Fibroblast of skin of abdomen (primary cell): ENCODE measurements at places on chromosomes 2 and 18.
A peak's percentile ranks its signal among the peaks of the same experiment; 100 is the strongest.

- DNase-seq = no peak
Observed at GRCh38 chr2:111134055-111134454, 13.3 kb downstream of the BCL2L11 start.

DNA sequence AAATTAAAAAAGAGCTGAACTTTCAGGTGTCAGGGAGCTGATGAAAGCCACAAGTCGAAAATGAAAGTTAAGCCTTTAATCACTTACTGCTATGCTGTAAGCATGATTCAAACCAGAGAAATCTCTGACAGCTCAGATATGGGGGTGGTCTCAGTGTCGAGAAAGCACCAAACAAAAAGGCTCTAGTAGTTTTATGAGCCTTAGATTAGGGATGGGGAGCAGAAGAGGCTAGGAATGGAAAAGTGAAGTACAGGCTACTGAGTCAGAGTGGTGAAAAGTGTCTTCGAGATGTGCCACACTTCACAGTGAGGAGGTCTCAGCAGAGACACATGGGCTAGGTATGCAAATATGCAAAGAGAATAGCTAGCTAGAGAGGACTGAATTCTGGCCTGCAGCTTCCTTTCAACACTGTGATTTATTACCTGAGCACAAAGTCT, 482.2 kb downstream of the SPAG16 start:
- peak; percentile 35 for DNase-seq

DNA sequence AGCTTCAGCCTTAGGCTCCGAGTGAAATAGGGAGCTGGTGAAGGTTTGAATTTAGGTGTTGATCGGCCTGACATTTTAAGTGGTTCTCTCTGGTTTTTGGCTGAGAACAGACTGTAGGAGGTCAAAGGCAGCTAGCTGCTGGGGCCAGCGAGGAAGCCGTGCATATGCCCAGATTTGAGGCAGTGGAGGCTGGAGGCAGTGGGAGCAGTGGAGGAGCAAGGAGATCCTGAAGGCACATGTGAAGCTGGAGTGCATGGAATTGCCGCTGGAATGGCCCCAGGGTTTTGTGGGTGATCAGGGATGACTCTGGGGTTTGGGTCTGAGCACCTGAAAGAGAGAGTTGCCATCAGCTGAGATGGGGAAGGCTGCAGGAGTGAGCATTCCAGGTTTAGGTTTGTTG, 25.1 kb downstream of the STEAP3 start:
- no peak for DNase-seq

DNA sequence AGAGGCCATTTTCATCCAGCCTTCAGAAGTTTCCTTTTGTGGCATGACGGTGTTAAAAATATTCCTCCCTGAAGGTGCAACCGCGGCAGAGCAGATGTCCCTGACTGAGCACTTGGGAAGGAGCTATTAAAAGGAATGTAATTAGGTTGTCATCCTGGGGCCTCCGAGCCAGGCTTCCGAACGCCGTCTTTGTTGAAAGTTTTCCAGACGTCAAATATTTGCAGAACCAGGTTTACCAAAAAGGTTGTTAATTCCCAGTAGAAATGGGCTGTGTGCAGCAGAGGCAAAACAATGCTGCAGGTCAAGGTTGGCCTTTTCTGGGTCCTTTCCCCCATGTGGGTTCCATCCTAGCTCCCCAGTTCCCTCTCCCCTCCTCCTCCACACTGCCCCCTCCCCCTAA, 110.0 kb upstream of the STPG4 start:
- DNase-seq = no peak

- DNase-seq = peak; percentile 94
Observed at GRCh38 chr2:38178556-38179419, 102.8 kb upstream of the CYP1B1 start.

- peak; percentile 15 for DNase-seq
Observed at GRCh38 chr2:25000503-25001324, 29.0 kb upstream of the DNAJC27 start.

DNA sequence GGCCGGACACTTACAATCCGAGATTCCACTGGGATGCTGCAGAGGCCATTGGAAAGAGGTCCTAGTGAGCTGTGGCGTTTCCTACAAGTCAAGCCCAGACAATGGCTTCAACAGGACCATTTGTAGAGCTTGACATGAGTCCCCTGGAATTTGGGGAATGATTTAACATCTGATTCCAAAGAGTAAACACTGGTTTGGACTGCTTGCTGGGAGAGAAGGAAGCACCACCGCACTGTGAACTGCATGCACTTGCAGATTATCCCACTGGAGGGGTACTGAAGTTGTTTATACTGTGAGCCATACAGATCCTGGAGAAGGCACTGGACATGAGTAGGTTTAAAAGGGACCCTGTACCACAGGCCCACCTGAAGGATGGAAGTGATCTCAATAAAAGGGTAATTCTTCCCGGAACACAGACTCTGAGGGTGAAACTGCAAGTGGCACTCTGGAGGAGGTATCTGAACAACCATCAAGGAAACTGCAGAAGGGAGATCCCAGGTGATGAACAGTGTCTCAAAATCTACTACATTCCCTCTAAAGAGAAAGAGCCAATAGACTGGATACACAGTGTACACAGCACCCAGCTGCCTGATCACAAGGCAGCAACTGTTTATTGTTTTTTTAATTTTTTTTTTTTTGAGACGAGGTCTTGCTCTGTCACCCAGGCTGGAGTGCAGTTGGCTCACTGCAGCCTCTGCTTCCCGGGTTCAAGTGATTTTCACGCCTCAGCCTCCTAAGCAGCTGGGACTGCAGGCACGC, 4.3 kb upstream of the RAB6C start:
- DNase-seq = no peak

DNA sequence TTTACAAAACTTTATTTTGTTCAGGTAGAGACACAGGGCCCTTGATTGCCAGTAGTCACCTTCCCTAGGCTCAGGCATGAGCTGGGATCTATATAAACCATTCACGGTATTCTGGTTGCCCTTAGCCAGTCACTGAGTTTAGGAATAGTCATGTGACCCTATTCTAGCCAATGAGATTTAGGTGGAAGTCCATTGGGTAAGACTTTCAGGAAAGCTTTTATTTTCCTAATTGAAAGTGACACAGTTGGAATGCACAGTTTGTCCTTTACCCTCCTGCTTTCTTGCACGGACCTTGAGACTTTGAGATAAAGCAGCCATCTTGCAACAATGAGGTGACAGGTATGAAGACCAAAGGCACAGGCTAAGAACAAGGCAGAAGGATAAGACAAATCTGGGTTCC, 21.5 kb downstream of the SLC4A5 start:
- no peak for DNase-seq

DNA sequence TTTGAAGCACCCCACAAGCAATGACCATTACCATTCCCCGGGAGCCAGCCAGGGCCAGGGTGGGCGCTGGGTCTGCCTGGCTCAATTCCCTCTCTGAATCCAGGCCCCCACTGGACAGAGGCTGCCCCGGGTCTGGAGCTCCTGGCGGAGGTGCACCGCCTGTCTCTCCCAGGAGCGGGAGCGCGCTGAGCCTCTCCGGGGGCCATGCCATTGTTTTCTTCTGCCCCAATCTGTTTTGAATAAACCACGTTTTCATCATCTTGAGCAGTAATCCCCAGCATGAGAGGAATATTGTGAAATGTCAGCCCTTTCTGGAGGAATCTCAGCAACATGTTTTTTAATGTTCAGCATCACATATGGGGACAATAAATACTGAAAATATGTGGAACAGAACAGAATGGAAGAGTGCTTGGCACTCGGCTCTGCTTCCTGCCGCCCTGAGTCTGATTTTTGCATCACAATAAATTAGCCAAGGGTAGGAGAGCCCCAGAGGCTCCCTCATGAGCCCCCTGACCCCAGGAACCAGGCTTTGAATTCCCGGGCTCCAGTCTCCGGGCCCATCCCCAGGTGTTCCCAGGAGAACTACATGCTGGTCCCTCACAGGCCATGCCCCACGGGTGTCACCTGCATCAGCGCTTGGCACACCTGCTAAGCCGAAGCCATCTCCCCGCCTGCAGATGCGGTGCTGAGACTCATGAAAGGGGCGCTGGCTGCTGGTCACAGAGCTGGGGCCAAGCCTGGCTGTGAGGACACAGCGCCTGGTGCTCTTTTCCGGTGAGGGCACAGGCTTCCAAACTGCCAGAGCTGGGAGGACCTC, 88.8 kb downstream of the INHBB start:
- DNase-seq = peak; percentile 76

- DNase-seq = no peak
Observed at GRCh38 chr2:241981076-241981700, 111.7 kb downstream of the RTP5 start.

- no peak for DNase-seq
Observed at GRCh38 chr2:56508662-56509061, 324.9 kb downstream of the CCDC85A start.

- DNase-seq = no peak
Observed at GRCh38 chr2:38438883-38439612, 62.0 kb upstream of the ATL2 start.

- no peak for DNase-seq
Observed at GRCh38 chr2:160292225-160292624, 92.2 kb upstream of the ITGB6 start.

DNA sequence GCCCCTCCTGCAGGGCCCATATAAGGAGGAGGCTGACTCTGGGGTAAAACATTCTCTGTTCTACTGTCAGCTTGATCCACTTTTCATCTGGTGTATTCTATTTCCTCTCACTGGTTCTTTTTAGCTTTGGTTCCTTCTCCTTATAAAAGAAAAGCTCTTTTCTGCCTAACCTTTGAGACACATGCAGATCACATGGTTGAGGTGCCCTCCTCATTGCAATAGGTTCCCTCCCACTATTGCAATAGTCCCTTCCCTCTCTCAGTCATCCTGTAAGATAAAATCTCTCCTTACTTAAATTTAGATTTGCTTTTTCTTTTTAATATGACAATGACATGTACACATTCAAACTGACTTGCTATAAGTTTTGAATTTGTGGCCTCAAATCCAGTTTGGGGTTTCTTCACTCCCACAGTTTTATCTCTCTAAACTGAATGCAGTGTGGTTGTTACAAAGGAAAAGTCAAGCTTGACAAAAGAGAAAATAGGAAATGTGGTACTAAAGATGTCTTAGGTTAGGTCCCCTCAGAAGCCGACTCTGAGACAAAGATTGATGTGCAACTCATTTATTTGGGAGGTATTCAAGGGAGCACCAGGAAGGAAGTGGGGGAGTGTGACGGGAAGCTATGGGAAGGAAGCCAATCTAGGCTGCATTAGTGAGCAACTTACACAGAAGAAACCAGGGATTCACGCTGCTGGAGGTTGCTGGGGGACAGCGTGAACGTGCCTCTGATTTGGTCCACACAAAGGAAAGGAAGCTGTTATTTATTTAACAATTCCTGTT, 127.6 kb upstream of the LINC00305 start:
- no peak for DNase-seq

GRCh38 chr2:165068487-165068757, 113.1 kb upstream of the SLC38A11 start:
- DNase-seq = no peak

DNA sequence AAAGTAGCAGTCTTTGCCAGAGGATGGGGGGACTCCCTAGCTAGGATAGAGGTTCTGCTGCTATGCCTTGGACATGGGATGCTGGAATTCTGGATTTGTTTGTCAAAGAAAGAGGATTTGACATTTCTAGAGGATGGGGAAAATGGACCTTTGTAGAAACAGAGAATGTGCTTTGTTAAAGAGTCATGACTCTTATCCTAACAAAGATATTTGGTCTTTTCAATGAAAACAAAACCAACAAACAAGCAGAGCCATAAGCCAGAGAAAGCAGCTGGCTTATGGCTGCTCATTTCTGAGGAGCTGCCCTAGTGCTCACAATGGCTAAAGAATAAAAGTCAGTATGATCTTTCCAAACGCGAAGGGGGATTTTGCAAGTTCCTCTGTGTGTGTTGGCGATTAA, 40.8 kb upstream of the MAPRE2 start:
- no peak for DNase-seq

- DNase-seq = peak; percentile 93
Observed at GRCh38 chr18:45951016-45951714, 16.0 kb downstream of the EPG5 start.

GRCh38 chr2:112494828-112495227, 12.9 kb downstream of the TTL start:
- DNase-seq = no peak

DNA sequence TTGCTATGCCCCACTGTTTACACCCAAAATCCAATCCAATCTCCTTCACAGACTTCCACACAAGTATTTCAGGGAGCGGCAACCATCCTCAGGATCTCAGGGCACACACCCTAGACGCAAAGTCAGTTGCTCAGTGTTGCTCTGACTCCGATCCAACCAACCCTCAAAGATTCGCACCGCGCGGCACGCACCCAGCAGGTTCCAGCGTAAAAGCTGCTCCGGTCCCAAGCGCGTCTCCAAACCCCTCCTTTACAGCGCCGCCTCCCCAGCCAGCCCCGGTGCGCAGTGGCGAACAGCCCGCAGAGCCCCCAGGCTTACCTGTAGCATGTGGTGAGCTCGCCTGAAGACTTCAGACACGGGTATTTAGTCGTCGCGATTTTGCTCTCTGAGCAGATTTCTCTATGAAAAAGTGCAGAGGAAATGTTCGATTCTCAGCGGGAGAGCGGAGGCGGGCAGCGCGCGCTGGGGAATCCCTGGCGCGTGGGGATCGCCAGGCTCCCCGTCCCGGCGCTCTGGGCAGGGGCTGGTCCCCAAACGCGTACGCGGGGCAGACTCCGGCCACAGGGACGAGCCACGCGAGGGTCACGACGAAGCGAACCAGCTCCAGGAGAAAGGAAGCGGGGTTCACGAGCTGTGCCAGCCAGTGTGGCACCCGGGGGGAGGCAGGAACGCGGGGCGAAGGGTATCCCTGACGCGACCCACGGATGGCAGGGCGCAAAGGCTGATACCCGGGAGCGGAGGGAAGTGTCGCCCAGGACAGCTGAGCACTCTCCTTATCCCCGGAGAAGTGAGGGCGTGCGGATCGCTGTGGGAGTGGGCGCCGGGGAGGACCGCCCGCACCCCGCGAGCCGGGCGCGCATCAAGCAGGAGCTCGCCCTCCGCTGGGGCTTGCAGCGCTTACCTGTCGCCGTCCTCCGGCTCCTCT, 650 bp downstream of the CCBE1 start:
- peak; percentile 51 for DNase-seq

GRCh38 chr18:72201032-72201431, 343.1 kb downstream of the CBLN2 start:
- no peak for DNase-seq

- no peak for DNase-seq
Observed at GRCh38 chr2:10289891-10290290, 12.8 kb upstream of the HPCAL1 start.

GRCh38 chr18:7394050-7394659, 163.3 kb downstream of the LRRC30 start:
- no peak for DNase-seq

- DNase-seq = no peak
Observed at GRCh38 chr2:171018522-171018921, 89.5 kb downstream of the GORASP2 start.
